ENCODE measurements at places on chromosomes 5 and 9.
A peak's percentile ranks its signal among the peaks of the same experiment; 100 is the strongest.

DNA sequence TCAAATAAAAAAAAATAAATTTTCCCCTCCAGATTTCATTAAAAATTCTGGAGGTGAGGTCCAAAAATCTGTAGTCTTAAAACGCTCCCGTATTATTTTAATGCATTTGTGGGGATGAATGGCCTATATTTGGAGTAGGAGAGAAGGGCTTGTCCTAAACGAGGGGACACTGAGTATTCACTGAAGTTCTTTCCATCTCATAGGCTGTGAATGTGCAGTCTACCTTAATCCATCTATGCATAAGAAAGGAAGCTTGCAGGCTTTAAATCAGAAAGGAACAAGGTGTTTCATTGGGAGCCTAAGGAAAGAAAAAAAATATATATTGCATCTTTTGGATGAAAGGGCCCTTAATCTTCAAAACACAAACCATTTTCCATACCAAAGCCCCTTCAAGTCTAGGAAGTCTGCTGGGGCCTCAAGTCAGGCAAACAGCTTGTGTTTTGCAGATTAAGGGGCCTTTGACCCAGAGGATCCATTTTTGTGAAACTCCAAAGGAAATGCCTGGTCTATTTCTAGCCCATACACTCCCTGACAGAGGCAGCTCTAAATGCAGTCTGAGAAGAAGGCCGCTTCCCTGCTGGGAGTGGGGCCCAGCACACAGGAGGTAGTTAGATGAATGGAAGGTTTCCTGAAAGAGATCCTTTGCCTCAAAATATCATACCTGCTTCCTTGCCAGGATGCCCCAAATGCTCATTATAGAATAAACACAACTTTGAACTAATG, 35.6 kb downstream of the BRINP1 start:
- DNase-seq = no peak

DNA sequence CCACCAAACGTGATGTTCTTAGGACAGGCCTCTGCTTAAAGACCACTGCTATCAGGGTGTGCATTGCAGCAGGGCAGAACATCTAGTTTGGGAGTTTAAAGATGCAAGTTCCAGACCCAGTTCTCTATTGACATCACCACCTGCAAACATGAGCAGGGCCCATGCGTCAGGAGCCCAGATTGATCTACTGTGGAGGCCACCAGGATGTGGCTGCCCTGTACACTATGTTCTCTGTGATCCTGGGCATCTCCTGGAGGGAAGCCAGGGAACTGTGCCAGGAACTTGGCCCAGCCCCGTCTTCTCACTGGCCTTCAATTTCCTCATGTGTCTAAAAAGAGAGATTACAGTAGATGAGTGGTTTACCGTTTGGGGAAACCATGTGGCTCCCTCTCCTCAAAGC, 87.1 kb downstream of the PDE6A start:
- DNase-seq = no peak

- no peak for DNase-seq
These were observed 3.7 kb downstream of the NIM1K start for GRCh38 chr5:43195670-43196265.

GRCh38 chr5:78677777-78678668, 29.5 kb upstream of the LHFPL2 start:
- DNase-seq = peak; percentile 48

DNA sequence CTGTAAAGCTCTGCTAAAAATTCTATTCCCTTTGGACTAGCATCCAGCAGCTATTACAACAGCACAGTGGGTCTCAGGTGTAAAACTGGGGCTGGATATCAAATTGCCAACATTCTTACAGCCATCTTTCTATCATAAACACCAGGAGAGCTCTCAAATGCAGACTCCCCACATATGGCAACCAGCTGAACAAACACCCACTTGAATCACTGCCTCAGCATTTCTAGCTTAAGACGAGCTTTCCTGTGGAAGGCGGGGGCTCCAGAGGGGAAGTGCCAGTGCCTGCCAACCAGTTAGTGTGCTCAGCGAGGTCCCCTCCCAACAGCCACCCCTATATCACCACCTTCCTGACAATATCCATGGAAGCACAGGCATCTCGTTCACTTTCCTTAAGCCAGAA, 62.2 kb downstream of the IPPK start:
- no peak for DNase-seq

GRCh38 chr5:1515311-1515920, 8.3 kb downstream of the LPCAT1 start:
- no peak for DNase-seq

- DNase-seq = no peak
These were observed 2.0 kb downstream of the RHOBTB3 start for GRCh38 chr5:95733107-95733665.

DNA sequence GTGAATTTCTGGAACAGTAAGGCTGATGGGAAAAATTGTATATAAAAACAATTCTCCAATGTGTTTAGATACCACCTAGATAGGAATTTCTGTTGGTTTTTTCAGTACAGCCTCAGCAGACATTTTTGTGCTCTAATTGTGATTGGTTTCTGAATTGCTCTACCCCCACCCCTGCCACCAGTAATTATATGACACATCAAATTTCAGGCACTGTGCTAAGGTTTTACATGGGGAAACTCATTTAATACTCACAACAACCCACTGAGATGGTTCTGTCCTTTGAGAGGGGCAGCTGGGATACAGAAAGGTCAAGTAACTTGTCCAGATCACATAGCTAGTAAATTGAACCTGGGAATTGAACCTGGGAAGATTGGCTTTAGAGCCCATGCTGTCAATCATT, 288.0 kb downstream of the ARHGEF28 start:
- no peak for DNase-seq

- DNase-seq = no peak
These were observed 52.4 kb downstream of the SLC44A1 start for GRCh38 chr9:105296877-105297287.

DNA sequence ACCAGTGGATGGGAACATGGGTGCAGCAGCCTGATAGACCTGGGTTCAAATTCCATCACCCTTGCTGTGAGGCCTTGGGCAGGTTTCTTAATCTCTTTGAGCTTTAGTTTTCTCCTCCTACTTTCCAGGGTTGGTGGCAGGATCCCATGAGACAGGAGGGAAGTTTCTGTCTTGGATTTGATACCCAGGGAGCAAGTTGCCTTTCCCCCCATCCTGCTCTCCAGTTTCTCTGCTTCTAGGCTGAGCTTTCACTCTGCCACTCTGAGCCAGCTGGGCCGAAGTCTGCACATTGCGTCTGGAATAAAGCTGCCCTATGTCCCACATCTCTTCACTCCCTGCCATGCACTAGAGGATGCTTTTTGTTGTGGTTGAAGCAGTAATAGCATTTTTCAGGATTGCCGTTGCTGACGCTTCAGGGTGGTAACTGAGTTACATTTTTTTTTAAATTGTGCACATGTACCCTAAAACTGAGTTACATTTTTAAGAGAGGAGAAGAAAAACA, 40.5 kb upstream of the ANGPTL2 start:
- DNase-seq = no peak

DNA sequence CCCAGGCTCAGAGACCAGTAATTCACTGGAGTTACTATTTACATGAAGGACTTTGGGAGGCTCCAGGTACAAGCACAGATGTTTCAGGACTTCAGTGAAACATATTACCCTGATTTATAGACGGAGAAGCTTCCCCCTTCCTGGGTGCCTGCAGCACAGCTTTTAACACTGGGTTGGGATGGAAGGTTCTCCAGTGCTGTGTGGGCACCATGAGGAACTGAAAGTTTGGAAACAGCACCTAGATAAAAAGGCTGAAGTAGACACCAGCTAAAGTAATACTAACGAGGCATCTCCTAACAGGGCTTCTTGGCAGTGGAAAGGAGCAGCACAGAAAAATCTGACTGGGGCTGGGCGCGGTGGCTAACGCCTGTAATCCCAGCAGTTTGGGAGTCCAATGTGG, 70.7 kb downstream of the GCNT1 start:
- no peak for DNase-seq

GRCh38 chr9:132016456-132016855, 63.2 kb downstream of the MED27 start:
- no peak for DNase-seq

DNA sequence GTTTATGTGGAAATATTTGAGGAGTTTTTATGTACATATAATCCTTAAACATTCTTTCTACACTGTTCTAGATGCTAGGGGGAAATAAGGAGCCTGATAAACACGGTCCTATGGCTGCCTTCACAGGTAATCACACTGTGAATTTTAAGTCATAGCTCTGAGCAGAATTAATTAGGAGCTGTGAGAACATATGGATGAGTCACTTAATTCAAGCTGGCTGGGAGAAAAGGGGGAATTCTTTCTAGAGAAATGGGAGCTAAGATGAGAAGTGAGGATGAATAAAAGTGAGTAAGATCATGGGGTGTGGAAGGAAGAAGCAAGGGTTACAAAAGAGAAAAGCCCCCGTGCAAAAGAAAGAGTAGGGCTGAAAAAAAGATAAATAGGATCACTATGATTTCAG, 290.8 kb downstream of the DNAH5 start:
- DNase-seq = no peak
